Bronchial epithelial cell (primary cell): ENCODE measurements at places on chromosomes 13 and 19.

- no peak for DNase-seq
These were observed 553.4 kb upstream of the KLF12 start for GRCh38 chr13:74687442-74688182.

DNA sequence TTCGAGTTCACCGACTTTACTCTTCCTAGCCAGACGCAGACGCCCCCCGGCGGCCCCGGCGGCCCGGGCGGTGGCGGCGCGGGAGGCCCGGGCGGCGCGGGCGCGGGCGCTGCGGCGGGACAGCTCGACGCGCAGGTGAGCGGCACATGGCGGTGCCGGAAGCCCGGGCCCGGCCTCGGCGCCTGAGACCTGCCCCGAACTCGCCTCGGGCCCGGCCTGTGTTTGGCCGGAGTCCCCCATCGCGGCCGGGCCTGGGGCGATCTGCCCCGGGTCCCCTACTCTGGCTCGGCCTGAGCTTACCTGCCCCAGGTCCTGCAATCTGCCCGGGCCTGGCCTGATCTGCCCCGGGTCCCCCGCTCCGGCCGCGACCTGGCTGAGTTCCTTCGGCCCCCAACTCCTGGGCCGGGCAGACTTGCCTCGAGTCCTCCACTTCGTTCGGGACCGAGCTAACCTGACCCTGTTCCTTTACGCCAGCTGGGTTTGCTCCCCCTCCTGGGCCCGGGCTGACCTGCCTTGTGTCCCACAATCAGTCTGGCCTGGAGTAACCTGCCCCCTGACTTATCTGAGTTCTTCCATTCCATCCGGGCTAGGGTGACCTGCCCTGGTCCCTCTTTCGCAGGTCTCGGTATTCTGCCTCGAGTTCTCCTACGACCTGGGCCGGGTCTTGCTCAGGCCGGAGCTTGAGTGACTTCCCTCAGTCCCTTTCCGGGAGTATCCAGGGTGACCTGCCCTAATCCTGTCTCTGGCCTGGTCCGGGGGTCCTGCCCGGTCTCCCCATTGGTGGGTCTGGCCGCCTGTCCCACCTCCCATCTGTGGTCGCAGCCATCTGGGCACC lies 764 bp downstream of the UPF1 start:
- no peak for DNase-seq

DNA sequence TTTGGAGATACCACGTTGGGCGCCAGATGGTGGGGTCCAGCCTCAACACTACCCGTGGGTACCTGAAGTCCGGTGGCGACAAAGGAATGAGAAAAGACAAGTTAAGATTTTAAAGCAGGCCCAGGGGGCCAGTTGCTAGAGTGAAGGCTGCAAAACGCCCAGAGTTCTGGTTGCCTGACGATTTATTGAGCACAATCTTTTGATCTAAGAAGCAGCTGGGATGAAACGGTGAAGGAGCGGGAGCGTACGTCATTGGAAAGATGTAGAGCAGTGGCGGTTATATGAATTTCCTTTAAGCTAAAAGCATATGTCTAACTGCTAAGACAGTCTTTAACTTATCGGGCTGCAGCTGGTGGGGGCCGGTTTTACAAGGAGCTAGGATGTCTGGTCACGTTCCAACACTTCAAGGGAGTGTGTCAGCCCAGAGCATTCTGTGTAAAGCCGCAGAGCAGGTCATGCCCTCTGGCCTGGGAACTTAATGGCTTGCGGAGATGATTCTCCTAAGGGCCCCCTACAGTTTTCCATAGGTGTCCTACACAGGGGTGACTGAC lies 28.9 kb upstream of the EVI5L start:
- DNase-seq: no peak

GRCh38 chr19:10863107-10863717 lies 8.1 kb upstream of the CARM1 start:
- DNase-seq: peak; percentile 61

DNA sequence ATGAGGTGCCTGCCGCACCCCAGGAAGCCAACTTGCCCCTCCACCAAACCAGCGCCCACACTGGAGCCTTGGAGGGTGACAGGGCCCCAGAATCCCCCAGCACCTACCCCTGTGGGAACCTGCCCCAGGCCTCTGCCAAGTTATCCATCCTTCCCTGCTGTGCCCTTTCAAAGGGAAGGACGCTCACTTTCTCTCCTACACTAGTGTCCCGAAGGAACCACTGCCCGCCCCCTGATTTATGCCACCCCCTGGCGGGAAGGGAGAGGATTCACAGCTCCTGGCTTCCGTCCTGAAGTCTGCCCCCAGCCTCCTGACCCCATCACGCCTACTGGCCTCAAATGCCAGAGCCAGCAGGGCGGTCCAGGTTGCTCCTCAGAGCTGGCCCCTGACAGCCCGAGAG lies 1.4 kb downstream of the EVI5L start:
- DNase-seq: peak; percentile 18

DNA sequence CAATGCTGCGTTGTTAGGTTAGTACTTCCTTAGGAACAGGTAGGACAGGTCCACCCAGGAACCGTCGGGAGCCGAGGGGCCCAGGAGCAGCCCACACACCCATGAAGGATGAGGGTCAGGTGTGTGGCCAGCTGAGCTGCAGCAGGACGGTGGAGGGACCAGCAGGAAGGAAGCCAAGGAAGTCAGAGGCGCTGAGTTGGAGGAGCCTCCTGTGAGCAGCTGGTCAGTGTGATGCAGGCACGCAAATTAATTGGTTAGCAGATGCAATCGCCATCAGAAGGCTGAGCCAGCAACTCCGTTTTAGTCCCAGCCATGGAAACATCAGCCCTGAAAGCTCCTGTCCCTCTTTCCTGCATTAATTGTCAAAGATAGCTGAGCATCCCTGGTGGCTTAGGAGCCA lies 114.9 kb upstream of the SOX1 start:
- DNase-seq: no peak

DNA sequence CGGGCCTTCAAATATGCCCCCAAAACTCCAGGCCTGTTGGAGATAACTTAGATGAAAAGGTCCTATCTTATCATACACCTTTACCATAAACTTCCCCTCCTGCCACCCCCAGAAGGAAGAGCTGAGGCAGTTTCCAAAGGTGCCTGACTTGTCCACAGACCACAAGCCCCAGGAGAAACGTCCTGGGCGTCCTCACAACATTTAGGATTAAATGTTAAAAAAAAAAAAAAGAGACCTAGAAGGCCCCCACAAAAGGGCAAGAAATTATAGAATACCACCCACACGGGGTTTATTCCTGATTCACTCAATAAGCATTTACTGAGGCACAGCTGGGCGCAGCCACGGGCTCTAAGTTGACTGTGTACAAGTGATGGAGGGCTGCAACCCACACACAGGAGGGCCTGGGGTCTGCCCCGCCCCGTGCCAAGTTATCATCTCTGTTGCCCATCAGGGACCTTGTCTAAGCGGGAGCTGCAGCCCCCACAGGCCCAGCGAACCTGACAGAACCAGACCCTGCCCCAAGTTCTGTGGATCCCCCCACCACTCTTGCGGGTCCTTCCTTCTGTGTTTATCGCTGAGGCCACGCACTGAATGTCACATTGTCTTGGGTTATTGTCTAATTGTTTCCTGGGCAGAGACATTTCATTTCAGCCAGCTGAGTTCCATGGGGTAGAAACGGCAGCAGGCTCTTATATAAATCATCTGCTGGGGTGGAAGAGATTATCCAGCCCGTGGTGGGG lies 83.0 kb upstream of the TM9SF2 start:
- DNase-seq: no peak
